Activated CD8-positive, alpha-beta memory T cell treated with anti-CD3 and anti-CD28 coated beads for 1 hour (primary cell): ENCODE measurements at places on chromosomes 5 and 9.

DNA sequence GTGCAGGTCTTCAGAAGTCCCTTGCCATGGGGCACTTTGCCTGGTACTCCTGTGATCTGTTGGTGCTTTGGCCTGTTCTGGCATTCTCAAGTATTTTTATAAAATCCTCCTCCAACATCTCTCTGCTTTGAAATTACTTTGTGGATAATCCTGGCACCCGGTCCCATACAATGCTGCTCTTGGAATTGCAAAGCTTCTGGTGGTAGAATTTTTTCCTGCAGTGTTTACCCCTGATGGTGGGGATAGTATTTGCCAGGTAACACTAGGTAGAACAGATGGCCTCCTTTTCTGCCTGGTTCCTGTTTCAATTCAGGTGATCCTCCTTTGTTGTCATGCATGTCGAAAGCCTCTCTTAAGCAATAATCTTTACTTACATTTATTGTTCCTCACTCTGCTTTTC is 109.8 kb upstream of the ATP10B start:
- DNase-seq, result no peak

GRCh38 chr9:3888497-3888858 is 362.7 kb upstream of the RFX3 start:
- no peak for DNase-seq

- no peak for DNase-seq
Measured at GRCh38 chr5:128378196-128378595, 159.8 kb downstream of the FBN2 start.

- DNase-seq, result no peak
Measured at GRCh38 chr9:107949061-107949460, 459.5 kb upstream of the KLF4 start.

DNA sequence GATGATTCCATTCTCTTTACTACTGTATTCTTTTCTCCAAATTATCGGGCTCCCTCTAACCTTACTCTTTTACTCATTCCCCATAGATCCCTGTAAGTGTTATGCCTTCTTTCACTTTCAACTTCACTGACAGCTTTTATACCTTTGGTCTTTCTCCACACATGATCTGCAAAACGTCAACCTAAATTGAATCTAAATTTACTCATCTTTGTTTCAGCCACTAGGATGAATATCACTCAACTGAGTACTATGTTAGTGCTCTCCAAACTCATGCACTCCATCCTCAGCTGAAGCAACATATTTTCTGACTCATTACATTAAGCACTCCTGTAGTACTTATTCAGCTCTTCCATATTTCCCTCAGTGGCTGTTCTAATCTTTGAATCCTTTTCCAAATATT is 133.4 kb downstream of the ADAMTS19 start:
- DNase-seq, result no peak

DNA sequence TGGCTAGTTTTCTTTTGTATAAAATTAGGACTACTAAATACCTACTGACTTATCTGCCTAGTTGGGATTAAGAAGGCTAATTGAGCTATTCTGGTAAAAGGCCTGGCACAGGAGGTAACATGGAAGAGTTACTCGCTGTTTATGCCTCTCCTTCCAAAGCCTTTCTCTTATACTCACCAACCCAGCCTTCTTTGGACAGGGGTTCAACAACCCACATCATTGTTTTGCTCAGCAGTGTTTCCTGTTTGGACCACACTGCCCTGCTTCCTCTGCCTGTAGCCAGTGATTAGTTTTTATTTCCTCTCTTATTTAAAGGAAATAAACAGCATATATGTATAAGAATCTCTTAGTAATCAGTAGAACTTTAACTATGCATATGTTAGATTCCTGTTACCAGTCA is 85.1 kb upstream of the TLX3 start:
- DNase-seq, result no peak

DNA sequence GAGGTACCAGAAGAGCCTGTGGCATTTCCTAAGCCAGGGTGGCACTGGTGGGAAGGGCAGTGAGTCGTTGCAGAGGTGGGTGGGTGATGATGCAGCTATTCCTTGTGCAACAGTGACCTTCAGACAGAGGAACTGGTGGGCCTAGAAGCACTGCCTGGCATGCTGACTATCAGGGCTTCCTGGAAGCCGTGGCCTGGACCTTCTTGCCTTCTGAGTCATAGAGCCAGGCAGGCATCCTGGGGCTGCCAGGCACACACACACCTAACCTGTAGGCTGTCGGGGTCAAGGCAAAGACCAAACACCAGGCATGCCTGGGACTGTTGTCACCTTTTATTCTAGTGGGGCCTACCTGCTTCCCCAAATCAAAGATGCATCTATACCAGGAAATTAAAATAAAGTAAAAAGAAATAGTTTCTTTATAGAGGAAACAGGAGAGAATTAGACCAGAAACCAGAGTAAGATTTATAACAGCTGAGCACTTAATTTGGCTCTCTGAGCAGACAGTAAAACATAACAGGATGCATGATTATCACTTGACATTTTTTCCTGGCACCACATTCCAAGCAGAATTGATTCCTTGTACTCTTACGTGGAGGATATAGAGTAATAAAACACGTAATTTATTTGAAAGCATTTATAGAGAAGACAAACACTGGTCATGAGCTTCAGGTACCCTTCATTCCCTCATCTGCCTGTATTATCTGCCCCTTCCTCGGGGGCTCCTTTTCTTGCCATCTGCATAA is 25.1 kb downstream of the NANS start:
- DNase-seq, result no peak

DNA sequence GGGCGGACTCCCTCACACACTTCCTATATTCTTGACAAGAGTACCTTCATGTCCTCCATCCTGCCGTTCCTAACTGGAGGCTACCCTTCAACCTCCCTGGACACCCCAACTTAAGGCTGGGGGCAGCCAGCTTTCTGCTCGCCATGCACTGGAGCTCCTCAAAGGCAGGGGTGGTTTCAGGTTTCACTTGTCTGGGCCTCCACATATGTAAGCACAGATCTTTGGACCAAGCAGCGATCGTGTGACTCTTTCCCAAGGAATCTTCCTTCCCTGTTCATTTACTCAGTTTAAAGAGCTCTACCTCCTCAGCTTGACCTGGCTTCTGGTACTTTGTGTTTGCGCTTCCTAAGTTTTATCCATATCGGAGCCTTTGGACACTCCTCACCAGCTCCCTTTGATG is 34.2 kb upstream of the TRPC7 start:
- no peak for DNase-seq

GRCh38 chr9:98790842-98791607 is 5.3 kb downstream of the ANKS6 start:
- DNase-seq, result no peak

- no peak for DNase-seq
Measured at GRCh38 chr9:11701706-11702105, 991.5 kb upstream of the TYRP1 start.

- DNase-seq, result no peak
Measured at GRCh38 chr9:15213249-15213648, 93.8 kb downstream of the TTC39B start.

GRCh38 chr5:16936989-16937438 is 926 bp upstream of the MYO10 start:
- no peak for DNase-seq

DNA sequence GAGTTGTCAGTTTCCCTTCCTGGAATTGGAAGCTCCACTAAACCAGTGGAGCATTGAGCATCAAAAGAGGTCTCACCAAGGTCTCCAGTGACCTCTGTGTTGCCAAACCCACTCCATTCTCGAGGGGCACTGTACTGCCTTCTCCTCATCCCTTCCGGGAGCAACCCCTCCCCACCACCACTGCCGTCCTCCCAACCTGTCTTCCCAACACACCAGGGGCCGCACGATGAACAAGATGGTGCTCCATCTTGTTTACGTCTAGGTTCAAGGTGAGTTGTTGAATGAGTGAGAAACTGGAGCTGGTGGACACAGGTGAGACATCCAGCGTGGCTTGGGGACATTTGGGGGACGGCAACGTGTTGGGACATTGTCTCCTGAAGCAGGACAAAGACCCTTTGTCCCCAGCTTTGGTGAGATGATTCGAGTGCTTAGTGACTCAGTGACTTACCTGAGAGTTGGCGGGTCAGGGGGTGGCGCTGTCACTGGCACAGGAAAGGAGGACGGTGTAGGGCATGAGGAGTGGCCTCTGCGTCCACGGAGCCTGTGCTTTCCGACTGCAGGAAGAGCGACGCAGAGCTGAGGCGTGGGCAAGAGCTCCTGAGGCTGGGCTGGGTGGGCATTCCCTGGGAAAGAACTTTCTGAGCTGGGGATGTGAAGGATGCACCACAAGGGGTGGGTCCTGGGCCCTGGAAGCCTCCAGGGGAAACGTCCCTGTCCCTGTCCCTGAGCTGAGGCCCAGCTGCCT is 44.8 kb upstream of the RNU6ATAC start:
- no peak for DNase-seq
